Heart left ventricle (tissue), 16 donors: ENCODE measurements at places on chromosomes 6 and 20.
A peak's percentile ranks its signal among the peaks of the same experiment; 100 is the strongest.

- DNase-seq = no peak
Measured at GRCh38 chr6:43291708-43292107, 6.4 kb upstream of the SLC22A7 start.

DNA sequence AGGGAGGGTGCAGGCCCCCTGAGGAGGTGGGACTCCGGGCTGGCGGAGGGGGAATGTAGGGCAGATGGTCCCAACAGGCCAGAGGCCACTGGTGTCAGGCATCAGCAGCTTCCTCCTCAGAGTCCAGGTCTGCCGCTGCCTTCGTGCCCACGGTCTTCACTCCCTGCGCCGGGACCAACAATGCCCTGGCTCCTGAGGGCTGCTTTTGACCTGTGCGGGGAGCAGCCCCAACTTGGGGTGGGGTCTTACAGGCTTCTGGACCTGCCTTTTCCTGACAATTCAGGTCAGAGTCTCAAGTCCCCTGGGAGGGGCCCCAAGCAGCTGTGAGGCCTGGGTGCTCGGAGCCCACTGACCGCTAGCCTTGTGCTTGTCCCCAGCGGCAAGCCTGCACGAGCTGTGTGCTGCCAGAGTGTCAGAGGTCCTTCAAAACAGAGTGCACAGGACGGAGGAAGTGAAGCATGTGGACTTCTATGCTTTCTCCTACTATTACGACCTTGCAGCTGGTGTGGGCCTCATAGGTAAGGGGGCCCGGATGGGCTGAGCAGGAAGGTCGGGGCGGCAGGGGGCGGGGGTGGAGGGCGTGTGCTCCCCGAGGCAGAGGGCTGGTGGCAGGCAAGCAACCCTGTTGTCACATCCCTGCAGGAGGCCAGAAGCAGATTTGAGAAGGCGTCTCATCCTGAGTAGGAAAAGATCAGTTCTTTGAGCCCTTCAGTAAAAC is 25.3 kb upstream of the PYGB start:
- DNase-seq = no peak

- DNase-seq = no peak
Measured at GRCh38 chr20:33412484-33412838, 11.1 kb upstream of the CDK5RAP1 start.

DNA sequence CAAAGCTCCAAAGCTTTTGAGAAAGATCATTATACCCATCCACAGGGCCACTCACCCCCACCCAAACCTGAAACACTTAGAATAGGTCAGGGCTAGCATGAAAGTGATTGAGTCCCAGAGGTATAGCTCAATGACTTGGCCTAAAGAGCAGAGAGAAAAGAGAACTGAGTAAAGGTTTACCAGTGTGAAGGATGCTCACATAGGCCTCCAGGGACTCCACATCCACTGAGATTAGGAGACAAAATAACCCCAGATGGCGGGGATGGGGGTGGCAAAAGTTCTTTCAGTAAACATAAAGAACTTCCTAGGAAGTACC is 12.2 kb downstream of the SAYSD1 start:
- no peak for DNase-seq

GRCh38 chr20:5864428-5864827 is 85.9 kb downstream of the TRMT6 start:
- DNase-seq = no peak

- no peak for DNase-seq
Measured at GRCh38 chr6:147508866-147509608, 547 bp downstream of the SAMD5 start.

DNA sequence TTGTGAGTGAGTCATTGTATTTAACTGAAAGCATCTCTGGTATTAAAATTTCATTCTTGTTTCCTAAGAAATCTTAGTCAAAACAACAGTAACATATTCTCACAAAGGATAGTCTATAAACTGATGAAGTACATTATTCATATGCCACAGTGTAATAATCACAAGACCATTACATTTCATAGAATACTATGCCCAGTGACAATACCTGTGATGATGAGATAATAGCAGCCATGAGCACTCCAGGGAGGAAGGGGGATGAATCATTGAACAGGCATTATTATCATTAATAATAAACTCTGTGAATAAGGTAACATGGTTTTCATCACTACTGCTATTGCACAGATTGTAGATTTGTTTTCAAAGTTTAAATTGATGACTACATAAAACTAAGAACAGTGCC is 667.9 kb downstream of the EPM2A start:
- no peak for DNase-seq

DNA sequence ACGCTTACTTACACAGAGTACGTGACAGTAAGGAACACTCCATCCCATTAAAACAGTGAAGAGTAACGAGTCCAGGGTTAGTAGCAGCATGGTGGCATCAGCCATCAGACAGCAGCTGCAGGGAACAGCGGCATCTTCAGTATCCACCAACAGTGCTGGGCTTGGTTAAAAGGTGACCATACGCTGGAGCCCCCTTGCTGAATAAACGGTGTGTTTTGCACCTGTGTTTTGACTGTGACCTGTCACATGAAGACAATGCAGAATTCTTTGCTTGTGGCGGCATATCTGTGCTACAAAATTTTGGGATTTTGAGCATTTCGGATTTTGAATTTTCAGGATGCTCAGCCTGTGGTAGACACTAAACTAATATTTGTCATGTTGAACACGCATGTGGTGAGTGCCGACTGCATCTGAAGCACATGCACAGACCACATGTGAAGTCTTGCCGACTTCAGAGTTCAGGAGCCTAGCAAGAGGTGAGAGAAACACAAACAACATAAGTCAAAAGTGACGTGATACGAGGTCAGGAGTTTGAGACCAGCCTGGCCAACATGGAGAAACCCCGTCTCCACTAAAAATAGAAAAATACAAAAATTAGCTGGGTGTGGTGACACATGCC is 69.3 kb upstream of the FRMD1 start:
- DNase-seq = no peak

- no peak for DNase-seq
Measured at GRCh38 chr6:132011582-132011981, 60.4 kb upstream of the CCN2 start.

GRCh38 chr6:47141171-47141570 is 99.0 kb upstream of the ADGRF1 start:
- DNase-seq = no peak

- no peak for DNase-seq
Measured at GRCh38 chr6:22133357-22133756, 163.5 kb downstream of the PRL start.

GRCh38 chr20:40956542-40957264 is 71.9 kb upstream of the TOP1 start:
- DNase-seq = no peak

DNA sequence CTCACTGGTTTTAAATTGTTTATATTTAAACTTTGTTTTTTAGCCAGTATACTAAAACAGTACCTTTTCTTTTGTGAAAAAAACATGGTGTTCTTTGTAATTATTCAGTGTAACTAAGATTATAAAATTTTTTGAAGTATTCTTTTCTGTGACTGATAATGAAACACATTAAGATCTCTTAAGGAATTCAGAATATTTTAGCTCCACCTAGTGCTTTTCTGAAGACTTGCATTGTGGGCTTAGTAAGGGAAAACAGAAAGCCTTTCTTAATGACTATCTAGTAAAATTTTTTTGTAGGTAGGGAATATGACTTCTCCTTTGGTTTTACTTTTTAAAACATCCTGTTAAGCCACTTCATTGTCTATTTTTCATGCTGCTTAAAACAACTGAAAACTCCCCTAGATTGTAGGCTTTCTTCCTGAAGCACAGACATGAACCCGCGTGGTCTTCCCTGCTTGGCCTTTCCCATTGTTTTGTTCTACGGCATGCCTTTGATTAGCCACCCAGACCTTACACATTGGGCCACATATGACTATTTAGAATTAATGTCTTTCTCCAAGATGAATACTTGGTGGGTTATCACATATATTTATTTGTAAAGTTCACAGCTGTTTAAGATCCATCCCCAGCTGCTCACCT is 72.1 kb downstream of the AFDN start:
- DNase-seq = no peak

- DNase-seq = no peak
Measured at GRCh38 chr20:17525650-17526049, 5.5 kb downstream of the BFSP1 start.

- no peak for DNase-seq
Measured at GRCh38 chr6:246352-246751, 45.9 kb upstream of the DUSP22 start.

DNA sequence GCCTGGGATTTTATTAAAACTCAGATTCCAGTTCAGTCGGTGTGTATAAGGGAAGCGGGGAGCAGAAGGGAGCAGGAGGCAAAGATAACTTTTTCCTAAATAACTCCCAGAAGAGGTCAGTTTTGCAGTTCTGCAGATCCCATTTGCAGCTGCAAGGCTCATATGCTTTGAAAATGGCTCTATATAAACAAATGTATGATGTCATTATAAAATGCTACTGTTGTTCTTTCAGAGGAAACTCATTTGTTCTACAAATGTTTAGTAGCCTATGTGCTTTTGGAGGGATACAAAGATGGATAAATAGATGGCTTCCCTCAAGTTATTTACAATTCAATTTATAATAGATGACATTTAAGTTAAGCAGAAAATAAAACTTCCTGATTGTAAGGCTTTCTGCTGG is 29.2 kb upstream of the DSP start:
- DNase-seq = no peak

- DNase-seq = no peak
Measured at GRCh38 chr20:32356622-32357374, 1.3 kb upstream of the ASXL1 start.

DNA sequence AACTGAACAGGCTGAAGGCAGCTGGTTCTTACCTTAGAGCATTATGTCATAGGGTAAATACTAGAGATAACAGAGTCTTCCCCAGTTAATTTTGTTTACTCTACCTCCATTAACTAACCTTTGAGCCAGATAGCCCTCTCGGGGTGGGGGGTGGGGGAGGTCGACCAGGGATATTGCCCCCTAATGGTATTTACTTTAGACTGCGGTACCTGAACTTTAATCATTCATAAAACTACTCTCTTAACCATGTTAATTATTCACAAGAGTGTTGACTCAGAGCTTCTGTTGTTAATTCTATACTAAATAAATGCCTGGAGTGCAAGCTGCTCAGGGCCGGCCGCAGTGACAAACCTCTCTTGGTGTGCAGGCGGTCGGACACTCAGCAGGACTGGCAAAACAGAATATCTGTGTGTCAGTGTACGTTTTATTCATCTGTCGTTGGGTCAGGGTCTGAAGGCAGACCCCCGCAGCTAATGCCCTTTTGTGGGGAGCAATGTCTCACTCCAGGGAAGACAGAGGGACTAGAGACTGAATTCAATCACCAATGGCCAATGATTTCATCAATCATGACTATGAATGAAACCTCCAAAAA is 152.4 kb upstream of the COL21A1 start:
- no peak for DNase-seq

- no peak for DNase-seq
Measured at GRCh38 chr6:18177286-18177965, 22.2 kb downstream of the KDM1B start.

DNA sequence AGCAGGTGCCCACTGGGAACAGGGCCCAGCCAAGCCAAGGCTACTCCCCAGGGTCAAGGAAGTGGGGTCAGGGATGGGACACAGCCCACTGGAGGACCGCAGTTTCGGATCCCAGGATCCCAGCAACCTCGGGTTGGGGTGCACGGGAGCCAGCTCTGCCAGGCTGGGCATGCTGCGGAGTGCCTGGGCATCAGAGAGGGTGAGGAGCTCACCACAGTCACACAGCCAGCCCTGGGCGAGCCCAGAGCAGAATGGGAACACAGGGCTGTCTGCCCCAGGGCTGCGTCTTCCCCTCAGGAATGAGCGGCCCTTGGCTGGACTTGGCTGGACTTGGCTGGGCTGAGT is 74.3 kb upstream of the SLCO4A1 start:
- DNase-seq = no peak

DNA sequence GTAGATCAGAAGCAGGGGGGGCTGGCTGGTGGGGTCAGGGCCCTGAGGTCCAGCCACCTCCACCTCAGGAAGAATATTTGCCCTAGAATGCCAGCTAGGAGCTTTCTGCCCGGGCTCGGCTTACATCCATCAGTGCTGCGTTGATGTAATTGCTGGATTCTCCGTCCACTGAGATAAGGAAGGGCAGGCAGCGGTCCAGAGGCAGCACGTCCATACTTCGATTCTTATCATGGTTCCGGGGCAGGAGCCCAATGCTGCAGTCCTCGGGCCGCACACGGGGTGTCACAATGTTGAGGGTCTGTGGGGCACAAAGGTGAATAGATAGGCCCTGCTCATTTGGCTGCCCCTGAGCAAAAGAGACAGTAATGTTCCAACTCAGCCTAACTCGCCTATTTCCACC is 483.8 kb upstream of the CHD6 start:
- no peak for DNase-seq

GRCh38 chr6:75612434-75612833 is 10.8 kb downstream of the SENP6 start:
- DNase-seq = no peak

DNA sequence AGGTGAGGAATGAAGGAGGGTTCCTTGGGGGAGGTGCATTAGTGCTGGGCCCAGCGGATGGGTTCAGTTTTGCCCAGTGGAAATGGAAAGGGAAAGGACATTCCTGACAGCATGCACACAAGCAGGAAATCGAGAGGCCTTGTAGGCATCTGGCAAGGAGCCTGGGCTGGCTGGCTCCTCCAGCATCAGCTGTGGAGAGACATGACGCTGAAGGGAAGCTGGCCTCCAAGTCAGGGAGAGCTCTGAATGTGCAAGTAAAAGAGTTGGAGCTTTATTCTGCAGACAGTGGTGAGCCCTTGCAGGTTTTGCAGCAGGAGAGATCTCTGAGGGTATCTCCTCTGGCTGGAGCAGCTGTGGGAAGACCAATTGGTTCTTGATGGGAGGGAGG is 154.3 kb downstream of the MRPL14 start:
- peak; percentile 93 for DNase-seq

DNA sequence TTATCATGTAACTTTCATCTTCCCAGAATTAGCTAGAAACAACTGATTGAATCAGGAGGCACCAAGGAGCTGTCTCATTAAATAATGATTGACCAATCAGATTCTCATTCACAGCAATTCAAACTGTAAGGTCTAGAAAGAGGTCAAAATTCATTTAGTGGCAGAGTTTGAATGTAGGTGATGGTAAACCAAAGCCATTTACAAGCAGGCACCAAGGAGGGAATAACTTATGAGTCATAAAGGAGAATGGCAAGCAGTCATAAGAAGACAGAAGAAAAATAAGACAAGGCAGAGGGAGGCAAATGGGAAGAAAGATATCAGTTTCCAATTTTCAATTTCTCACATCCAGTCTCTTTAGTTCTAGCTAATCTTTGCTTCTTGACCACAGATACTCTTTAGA is 52.9 kb upstream of the DEFB112 start:
- DNase-seq = no peak

GRCh38 chr6:150902142-150902776 is 36.8 kb downstream of the MTHFD1L start:
- no peak for DNase-seq

GRCh38 chr6:17877895-17878440 is 109.5 kb downstream of the KIF13A start:
- DNase-seq = no peak

GRCh38 chr20:62832951-62833391 is 16.1 kb downstream of the COL9A3 start:
- no peak for DNase-seq
